Left lung (tissue), 14 donors: ENCODE measurements at places on chromosomes 2 and 18. TPM values are rescaled to one million over a fixed set of nuclear protein-coding genes. Genes with fewer than 3 reads are reported as not detected.

GRCh38 chr2:173191601-173192000 is 116.0 kb downstream of the MAP3K20 start:
- H3K27ac ChIP-seq: no peak overlapping the region
- H3K4me3 ChIP-seq: no peak overlapping the region
- no peaks in the 10 kb centered on the region for H3K36me3 ChIP-seq
- no peaks in the 10 kb centered on the region for H3K27me3 ChIP-seq
- peaks cover 12% of the 10 kb centered on the region for H3K4me1 ChIP-seq

GRCh38 chr2:150421126-150421651 is 66.3 kb downstream of the RND3 start:
- no peaks in the 10 kb centered on the region for H3K4me1 ChIP-seq
- H3K4me3 ChIP-seq: no peak overlapping the region
- no peaks in the 10 kb centered on the region for H3K36me3 ChIP-seq
- no peak for DNase-seq

DNA sequence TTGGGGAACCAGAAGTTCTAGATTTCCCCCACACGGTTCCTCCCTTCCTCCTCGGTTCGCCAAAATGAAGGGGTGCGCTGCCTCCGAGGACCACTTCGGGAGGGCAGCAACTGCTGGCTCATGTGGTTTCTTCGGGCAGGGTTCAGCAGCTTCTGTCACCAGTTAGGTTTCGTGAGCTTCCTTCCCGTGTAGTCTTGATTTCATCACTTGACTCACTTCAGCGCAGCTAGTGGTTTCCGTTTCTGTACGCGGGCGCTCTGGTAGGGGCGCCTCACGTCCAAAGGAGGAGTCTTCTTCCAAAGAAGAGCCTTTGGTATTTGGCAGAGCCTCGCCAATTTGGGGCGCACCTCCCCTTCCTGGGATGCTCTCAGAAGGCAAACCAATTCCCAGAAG is 485 bp upstream of the GALNT3 start:
- H3K27ac ChIP-seq: peak overlapping the region; percentile 88
- DNase-seq: peak; percentile 43
- H3K4me3 ChIP-seq: peak overlapping the region; percentile 62

DNA sequence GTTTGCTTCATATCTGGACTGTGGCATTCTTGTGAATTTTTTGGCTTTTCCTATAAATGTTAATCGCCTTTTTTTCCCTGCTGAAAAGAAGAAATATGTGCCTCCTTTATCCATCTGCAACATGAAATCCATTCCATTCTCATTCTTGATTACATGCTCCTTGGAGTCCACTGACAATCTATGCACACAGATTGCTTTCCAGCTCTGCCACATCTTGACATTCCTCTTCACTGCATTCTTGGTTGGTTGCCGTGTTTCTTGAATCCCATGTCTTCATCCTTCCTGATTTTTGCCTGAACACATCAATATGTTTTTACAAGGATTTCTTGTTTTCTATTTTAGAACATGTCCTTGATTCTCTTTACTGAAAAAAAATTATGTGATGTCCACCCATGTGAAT is 26.7 kb upstream of the BIRC6 start:
- no peak for DNase-seq
- H3K27me3 ChIP-seq: no peaks in the 10 kb centered on the region
- no peaks in the 10 kb centered on the region for H3K4me1 ChIP-seq

DNA sequence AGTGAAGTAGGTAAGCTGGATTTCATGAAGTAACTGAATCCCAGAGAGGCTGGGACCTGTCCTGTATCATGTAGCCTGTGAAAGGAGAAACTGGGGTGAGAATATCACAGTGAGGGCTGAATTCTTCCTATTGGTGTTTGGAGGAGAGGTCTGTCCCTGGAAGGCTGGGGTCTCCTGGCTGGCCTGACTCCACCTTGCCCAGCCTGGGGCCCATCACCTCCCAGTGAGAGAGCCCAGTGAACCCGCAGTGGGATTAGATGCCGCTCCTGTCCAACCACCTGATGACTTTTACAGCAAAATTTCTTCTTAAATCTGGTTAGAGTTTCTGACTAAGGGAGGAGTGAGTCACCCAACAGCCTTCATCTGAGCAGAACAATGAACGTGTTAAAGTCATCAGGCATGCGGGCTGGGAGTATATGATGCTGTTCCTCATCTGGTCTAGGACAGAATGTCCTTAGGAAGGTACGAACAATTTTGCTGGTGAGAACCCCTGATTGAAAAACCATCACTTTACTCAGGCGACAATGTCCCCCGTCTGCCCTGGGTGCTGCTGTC is 152.9 kb downstream of the LPIN1 start:
- no peaks in the 10 kb centered on the region for H3K4me1 ChIP-seq
- DNase-seq: no peak
- no peak overlapping the region for H3K27ac ChIP-seq
- no peaks in the 10 kb centered on the region for H3K27me3 ChIP-seq
- no peaks in the 10 kb centered on the region for H3K36me3 ChIP-seq
- no peak overlapping the region for H3K4me3 ChIP-seq

GRCh38 chr2:147600646-147601045 is 244.2 kb upstream of the ACVR2A start:
- DNase-seq: no peak
- no peaks in the 10 kb centered on the region for H3K36me3 ChIP-seq
- no peak overlapping the region for H3K27ac ChIP-seq
- H3K4me1 ChIP-seq: no peaks in the 10 kb centered on the region
- no peak overlapping the region for H3K4me3 ChIP-seq

DNA sequence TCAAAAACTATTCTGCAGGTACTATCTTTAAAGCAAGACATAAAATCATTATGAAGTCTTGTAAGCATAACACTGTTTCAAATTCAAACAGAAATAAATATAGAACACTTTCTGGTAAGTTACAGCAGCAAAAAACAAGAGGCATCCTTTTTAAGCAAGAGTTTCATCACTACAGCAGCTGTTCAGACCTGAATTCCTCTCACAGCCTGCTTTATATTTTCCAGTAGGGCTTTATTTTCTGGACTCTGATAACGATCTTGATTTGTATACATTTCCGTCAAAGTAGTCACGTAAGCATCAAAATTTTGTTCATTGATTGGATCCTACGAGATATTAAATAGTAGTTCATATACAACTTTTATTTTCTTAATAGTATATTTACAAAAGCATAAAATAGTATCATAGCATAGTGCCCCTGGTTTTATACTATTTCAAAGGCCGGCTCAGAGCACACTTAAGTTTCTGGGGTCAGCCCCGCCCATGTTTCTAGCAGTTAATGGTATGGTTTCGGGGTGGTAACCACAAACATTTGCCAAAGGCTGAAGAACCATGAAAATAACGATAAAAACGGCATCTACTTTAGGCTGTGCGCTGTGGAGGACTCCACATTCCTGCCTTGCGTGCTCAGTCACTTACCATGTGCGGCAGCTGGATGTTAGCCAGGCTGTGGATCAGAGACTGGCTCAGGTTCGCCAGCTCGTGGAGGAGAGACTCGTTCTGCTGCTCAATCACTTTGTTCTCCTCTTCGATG is 47.5 kb upstream of the PXDN start:
- no peaks in the 10 kb centered on the region for H3K36me3 ChIP-seq
- no peak overlapping the region for H3K4me3 ChIP-seq
- no peaks in the 10 kb centered on the region for H3K4me1 ChIP-seq
- H3K27me3 ChIP-seq: no peaks in the 10 kb centered on the region
- DNase-seq: peak; percentile 64
- no peak overlapping the region for H3K27ac ChIP-seq

GRCh38 chr2:106124905-106125549 is 69.1 kb downstream of the UXS1 start:
- peaks cover 5% of the 10 kb centered on the region for H3K4me1 ChIP-seq
- no peak overlapping the region for H3K4me3 ChIP-seq
- peaks cover 46% of the 10 kb centered on the region for H3K36me3 ChIP-seq
- no peak for DNase-seq

DNA sequence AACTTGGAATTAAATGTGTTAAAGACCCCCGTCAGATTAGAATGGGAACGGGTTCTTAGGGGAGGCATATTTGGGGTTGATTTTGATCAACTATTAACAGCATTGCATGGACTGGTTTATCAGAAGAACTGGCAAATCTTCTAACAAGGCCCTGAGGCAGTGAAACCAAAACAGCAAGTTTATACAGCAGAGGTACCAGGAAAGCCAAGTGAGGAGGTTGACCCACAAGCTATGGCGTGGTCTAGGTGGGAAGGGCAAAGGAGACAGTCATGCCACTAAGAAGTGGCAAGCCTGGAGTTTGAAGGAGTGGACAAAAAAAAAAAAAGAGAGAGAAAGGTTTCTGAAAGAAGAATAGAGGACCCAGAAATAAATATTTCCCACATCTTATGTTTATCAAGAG is 187.0 kb downstream of the MREG start:
- H3K27ac ChIP-seq: peak overlapping the region; percentile 47
- H3K4me3 ChIP-seq: no peak overlapping the region
- H3K36me3 ChIP-seq: no peaks in the 10 kb centered on the region
- no peaks in the 10 kb centered on the region for H3K27me3 ChIP-seq
- H3K4me1 ChIP-seq: no peaks in the 10 kb centered on the region

GRCh38 chr18:62732617-62733016 is 17.3 kb downstream of the PHLPP1 start:
- no peak overlapping the region for H3K27ac ChIP-seq
- H3K27me3 ChIP-seq: no peaks in the 10 kb centered on the region
- DNase-seq: no peak
- no peaks in the 10 kb centered on the region for H3K36me3 ChIP-seq
- H3K4me1 ChIP-seq: no peaks in the 10 kb centered on the region

- no peak overlapping the region for H3K4me3 ChIP-seq
- DNase-seq: no peak
- no peaks in the 10 kb centered on the region for H3K4me1 ChIP-seq
- no peaks in the 10 kb centered on the region for H3K36me3 ChIP-seq
- H3K27me3 ChIP-seq: no peaks in the 10 kb centered on the region
- no peak overlapping the region for H3K27ac ChIP-seq
These were observed 149.4 kb upstream of the PTPRM start for GRCh38 chr18:7417727-7418126.

The SOX11 gene
- 0.23 TPM for total RNA-seq

The FABP1 gene
- total RNA-seq: not detected

The SOS1 gene
- total RNA-seq: 36.6 TPM

The QPCT gene
- 16.6 TPM for total RNA-seq

The KCNG2 gene
- total RNA-seq: 0.20 TPM

The SERPINB11 gene
- not detected for total RNA-seq
